IPS DF 19.7 (cell line): ENCODE measurements at places on chromosomes 6 and 20.

- DNase-seq, result no peak
Observed at GRCh38 chr20:58546416-58546711, 31.2 kb upstream of the APCDD1L start.

GRCh38 chr6:41186031-41186562, 14.9 kb downstream of the TREML2 start:
- DNase-seq, result no peak

GRCh38 chr20:40431611-40432010, 257.4 kb downstream of the MAFB start:
- no peak for DNase-seq

DNA sequence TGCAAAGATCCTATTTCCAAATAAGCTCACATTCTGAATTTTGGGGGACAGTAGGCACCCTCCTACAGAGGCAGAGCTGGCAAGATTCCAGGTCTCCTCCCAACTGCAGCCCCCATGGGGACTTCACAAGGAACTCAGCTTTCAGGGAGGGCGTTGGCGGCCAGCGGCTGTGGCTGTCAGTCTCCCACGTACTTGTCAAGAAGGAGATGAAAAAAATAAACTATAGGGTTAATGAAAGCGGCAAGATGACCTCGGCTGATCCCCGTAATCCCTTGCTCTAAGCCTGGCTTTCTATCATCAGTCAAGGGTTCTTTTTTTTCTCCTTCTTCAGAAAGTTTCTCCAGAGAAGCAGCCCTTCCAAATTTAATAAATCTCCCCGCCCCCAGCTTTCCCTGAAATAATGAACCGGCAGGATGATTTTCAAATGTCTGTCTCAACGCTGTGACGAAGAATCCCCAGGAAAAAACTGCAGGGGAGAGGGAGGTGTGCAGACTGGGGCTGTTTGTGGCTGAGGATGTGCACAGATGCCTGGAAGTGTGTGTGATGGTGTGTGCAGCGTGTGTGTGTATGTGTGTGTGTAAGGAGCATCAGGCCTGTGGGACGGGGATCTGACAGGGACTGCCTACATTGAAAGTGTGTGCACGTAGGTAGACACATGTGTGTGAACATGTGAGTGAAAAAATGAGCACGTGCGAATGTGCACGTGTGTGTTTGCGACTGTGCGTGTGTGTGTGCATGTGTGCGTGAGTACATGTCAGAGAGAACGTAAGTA, 78.7 kb downstream of the SLC2A10 start:
- DNase-seq, result no peak

DNA sequence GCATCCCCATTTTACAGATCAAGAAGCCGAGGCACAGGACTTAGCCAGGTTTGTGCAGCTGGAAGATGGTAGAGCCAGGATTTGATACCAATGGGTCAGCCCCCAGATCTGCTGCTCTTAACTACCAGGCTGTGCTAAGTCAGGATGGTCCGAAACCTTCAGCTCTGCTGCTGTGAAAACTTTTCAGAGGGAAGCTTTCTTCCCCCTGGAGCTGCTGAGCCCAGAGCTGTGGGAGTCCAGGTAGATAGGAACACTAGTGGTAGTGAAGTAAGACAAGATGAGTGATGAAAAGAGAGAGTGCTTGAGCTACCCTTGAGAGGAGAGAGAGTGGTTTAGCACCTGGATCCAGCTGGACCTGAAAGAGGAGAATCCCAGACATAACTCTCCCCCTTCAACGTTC, 230.8 kb downstream of the CDH4 start:
- no peak for DNase-seq

DNA sequence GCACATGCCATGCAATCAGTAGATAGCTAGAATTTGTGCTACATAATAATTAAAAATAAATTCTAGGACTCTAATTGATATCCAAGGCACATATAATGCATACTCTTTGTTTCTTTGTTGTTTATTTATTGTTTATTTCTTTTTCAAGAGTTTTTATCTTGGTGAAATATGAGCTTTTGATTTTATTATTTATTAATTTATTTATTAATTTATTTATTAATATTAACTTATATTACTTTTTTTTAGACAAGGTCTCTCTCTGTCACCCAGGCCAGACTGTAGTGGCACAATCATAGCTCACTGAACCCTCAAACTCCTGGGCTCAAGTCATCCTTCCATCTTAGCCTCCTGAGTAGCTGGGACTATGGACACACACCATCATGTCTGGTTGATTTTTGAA, 519.9 kb downstream of the HAO1 start:
- no peak for DNase-seq
